LHCN-M2 (cell line): ENCODE measurements at places on chromosomes 1 and 21.

GRCh38 chr1:239718997-239719628 lies 332.7 kb downstream of the CHRM3 start:
- DNase-seq = no peak

GRCh38 chr1:6456800-6457466 lies 9.0 kb downstream of the TNFRSF25 start:
- DNase-seq = no peak

GRCh38 chr1:203095061-203095690 lies 9.4 kb upstream of the MYOG start:
- no peak for DNase-seq

GRCh38 chr1:156527584-156527983 lies 27.0 kb upstream of the MEF2D start:
- DNase-seq = no peak

DNA sequence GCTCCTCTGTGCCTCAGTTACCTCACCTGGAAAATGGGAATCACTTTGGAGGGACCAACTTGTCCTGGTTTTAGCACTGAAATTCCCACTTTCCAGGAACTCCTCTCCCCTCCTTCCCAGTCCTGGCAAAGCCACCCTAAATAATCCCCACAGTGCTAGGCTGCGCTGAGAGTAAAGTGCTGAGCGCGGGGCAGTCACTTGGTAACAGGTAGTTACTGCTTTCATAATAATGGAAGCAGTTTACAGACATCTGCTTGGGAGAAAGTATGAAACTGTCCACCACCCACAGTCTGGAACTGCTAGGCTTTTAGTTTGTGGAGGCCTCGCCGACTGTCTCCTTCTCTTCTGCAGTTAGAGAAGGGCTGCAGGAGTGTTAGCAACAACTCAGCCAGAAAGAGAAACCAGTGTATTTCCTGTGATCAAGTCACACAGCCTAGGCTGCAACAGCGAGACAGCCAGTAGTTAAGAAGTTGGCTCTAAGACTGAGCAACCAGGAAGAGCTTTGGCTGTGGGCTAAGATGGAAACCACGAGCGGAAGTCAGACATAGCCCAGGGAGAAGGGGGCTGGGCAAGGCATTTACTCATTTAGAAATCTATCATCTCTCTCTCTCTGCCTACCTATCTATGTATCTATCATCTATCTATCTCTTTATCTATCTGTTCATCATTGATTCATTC lies 30.8 kb upstream of the ABCG1 start:
- DNase-seq = no peak

DNA sequence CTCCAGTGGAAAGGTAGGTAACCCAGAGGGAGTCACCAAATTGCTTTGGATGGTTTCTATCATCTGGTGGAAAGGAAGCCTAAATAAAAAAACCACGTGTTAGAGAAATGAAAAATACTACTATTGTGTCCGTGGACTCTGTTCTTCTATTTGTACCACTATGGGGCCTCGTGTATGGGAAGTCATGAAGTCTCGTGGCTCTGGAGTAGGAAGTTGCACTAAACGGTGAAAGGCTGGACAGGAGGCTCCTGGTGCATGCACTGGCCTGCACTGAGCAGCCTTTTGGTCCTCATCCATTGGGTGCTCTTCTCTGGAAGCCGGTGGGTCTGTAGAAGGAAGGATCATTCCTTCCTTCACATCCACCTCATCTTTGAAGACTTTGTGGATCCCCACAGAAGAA lies 17.0 kb downstream of the F3 start:
- no peak for DNase-seq

GRCh38 chr1:97759078-97759477 lies 161.8 kb downstream of the DPYD start:
- DNase-seq = no peak

GRCh38 chr1:241180569-241180968 lies 176.4 kb downstream of the RGS7 start:
- DNase-seq = no peak

DNA sequence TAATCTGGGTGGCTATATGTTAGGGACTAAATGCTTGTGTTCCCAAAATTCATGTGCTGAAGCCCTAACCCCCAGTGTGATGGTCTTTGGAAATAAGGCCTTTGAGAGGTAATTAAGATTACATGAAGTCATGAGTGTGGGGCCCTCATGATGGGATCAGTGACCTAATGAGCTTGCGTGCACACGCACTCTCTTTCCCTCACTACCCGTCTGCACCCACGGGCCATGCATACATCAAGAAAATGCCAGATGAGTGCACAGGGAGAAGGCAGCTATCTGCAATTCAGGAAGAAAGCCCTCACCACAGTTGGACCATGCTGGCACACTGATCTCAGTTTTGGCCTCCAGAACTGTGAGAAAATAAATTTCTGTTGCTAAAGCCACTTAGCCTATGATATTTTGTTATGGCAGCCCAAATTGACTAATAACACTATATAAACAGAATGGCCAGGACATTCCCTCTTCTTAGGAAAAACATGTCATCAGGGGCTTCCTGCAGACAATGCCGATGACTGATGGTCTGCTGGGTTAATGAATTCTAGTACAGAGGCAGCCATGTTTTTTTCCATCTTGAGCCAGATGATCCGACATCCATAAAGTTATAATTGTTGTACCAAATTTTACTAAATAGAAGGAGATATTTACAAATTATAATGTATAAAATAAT lies 18.1 kb upstream of the MYOG start:
- no peak for DNase-seq

DNA sequence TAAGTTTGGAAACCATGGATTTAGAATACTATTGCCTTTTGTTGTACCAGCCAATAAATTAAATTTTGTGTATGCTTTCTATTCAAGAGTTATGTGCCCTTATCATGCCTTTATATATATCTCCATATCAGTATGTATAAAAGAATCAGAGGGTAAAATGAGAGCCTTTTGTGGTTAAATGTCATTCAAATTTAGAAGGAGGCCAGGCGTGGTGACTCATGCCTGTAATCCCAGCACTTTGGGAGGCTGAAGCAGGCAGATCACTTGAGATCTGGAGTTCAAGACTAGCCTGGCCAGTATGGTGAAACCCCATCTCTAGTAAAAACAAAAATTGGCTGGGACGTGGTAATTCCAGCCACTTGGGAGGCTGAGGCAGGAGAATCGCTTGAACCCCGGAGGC lies 88.9 kb downstream of the XPR1 start:
- DNase-seq = peak; percentile 26

- DNase-seq = no peak
These were observed 9.3 kb upstream of the PI4KB start for GRCh38 chr1:151336556-151336955.

DNA sequence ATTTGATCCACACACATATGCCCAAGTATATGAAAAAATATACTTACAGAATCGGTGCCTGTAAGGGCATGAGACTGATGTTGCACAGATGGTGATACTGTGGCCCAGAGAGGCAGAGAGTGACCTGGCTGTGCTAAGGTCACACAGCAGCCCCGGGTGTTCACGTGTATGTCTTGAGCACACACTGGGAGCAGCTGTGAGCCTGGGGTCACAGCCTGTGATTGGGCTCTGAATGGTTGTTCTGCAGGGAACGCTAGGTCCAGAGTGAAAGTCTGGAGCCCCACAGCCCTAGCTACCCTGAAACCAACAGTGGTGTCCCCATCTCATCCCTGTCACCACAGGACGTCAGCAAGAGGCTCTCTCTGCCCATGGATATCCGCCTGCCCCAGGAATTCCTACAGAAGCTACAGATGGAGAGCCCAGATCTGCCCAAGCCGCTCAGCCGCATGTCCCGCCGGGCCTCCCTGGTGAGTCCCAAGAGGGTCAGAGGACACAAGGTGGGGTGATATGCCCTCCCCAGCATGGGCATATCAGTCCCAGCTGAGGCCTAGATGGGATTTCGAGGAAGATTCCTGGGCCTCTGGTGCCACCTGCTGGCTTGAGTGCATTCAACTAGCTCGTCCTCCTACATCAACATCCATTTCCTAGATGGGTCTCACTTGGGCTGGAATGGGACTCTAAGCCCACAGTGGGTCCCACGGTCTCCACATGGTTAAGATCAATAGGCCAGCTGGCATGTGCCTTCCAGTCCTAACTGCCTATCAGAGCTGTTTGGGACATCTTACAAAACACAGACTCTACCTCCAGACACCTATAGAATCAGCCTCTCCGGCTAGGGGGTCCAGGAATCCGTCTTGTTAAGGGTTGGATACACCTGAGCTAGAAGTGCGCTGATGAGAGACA lies 19.7 kb downstream of the CDK18 start:
- peak; percentile 49 for DNase-seq

DNA sequence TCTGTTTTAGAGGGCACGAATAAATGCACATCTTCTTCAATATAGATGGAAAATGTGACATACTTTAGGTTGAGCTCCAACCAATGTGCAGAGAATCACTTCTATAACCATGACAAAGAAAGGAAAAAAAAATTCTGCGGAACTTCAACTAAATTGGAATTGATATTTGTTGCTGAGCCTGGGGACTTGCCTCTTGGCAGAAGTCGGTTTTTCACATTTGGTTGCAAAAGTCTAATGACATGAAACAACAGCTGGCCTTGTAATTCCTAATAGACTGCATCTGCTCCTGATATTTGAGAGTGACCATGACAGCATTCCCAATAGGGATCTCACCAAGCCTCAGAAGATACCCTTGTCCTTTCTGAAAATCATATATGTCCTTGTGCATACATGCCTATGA lies 112.8 kb downstream of the PRRX1 start:
- peak; percentile 70 for DNase-seq

DNA sequence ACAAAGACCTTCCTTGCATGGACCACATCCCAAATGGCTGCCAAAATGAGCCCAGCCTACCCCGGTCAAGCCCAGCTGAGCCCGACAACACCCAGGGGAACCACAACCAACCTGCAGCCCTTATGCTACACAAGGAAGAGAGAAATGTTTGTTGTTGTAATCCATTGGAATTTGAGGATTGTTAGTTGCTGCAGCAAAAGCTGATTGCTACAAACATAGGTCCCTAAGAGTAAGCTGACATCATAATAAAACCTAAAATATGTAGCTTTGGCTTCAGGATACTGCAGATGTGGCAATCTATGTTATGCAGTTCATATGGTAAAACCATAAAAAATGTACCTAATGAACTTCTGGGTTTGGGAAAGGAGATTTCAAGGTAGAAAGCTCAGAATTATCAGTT lies 65.5 kb upstream of the DNAH14 start:
- no peak for DNase-seq

DNA sequence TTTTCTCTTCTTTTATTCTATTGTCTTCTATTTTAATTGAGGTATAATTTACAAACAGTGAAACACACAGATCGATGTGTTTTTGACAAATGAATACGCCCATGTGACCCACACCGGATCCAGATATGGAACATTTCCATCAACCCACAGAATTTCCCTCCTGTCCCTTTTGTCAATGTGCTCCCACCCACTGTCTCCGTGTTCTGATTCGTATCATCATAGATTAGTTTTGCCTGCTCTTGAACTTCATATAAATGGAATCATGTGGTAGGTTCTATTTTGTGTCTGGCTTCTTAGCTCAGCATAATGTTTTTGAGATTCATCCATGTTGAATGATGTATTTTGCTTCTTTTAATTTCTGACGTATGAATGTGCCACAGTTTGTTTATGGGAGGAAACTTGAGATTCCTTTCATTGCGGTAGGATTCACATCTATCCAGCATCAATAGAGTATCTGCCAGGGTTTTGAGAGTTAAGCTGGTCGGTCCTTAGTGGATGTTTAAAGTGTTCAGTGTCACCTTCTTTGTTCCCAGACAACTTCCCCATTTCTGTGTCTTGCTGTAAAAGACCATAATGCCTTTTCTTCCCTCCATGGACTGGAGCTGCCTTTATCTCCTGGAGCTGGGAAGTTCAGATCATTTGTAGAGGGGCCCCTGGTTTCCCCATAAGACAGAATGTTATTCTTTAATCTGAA lies 14.7 kb downstream of the NAV1 start:
- DNase-seq = no peak

GRCh38 chr1:151693057-151693651 lies 23.4 kb downstream of the CELF3 start:
- DNase-seq = peak; percentile 21

DNA sequence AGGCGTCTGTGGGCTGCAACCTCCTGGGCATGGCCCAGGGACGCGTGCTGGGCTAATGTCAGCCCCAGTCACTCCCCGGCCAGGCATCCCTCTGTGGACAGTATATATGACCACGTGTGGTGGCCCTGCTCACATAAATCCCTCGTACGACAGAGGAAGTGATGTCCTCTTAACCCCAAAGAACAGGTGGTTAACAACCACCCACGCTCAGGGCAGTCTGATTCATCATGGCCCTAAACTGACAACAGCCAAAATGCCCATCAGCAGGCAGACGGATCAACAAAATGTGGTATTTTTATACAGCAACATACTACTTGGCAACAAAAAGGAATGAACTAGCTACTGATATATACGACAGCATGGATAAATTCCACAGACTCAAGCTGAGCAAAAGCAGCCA lies 51.0 kb downstream of the ECE1 start:
- peak; percentile 95 for DNase-seq

DNA sequence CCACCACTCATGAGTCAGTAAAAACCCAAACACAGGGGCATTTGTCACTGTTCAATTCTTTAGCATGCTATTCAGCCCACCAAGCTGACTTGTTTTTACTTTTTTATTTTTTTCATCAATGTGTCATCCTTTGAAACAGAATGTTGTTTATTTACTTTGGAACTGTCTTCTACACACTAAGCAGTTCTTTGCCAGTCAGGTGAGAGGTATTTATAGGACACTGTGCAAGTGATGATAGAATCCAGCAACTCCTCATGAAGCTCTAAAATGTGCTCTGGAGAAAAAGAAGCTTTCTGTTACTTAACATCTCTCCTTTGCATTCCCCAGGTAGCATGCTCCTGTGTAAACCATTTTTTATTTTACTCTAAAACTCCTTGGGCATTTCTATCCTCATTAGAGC lies 582.0 kb upstream of the TMPRSS15 start:
- no peak for DNase-seq

DNA sequence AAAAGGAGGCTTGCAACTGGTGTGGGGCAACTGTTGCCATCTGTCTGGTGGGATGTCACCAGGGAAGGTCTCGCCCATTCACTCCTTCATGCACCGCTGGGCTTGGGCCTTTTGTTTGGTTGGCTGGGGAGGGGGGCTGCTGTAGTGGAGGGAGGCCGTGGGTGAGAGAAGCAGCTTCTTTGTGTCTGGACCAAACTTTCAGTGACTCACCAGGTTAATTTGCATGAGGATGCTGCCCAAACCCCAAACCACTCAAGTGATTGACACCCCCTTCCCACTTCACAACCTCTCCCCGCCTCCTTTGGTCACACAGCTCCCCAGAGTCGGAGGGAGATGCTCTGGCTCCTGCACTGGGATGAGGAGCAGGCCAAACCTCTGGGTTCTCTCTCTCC lies 19.7 kb downstream of the BTG2 start:
- DNase-seq = no peak

GRCh38 chr21:40684726-40685125 lies 162.2 kb downstream of the DSCAM start:
- DNase-seq = no peak

DNA sequence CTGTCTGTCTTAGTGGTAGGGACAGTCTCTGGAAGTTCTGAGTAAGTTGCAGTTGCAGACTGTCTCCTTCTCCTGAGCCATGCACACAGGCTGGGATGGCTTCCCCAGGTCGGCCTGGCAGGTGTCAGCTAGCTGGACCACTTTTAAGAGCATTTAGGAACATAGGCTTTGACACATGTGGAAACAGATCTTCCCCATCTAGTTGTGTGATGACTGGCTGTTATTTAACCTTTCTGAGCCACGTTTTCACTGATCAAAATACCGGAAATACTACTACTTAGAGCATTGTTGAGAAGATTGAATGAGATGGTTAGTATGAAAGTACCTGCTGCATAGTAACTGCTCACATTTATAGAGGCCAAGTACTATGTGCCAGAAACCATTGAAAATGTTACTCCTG lies 6.2 kb upstream of the MAPKAPK2 start:
- no peak for DNase-seq

GRCh38 chr1:175364424-175365076 lies 172.0 kb upstream of the KIAA0040 start:
- DNase-seq = no peak
